AG09319 (cell line): ENCODE measurements at places on chromosomes 7 and 10.

DNA sequence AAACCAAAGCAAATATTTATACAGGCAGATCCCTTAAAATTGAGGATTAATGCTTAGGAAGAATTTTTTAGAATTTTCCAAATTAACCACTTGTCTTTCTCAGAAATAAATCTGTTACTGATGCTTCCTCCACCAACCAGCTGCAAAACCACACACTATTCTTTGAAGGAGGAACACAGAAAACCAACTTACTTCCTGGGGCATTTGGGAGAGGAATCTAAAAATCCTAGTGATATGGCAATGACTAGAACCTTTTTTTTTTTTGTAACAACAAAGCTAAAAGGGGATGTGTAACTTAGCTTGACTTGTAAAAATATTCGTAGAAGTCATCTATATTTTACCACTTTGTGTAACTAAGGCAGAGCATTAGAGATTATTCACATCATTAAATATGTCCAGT is 5.1 kb upstream of the TM9SF3 start:
- no peak for DNase-seq

DNA sequence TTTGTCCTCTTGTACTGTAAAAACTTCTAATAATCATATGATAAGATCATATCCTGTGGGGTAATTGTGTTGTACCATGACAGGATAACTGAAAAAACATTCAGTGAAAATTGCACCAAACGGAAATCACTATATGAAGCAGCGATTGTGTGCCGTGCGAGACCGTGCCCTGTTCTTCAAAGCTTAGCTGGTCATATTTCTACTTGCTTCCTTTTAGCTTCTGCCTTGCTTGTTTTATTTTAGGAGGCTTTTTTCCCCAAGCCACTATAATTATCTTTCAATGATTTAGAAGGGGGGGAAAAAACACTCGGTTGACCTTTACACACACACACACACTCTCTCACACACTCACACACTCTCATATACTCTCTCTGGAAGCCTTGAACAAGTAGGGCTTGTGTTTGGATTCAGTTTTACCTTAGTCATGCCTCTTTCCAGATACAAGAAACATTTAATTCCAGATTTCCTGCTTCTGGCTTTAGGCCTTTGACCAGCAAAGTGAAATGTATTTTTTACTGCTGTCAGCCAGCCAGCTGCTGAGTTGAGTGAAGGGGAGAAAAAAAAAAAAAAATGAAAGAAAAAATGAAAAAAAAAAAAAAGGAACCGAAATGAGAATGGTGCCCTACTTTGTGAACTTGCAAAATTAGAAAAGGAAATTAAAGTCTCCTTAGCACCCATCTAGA is 181.4 kb downstream of the ARID5B start:
- DNase-seq, result no peak

DNA sequence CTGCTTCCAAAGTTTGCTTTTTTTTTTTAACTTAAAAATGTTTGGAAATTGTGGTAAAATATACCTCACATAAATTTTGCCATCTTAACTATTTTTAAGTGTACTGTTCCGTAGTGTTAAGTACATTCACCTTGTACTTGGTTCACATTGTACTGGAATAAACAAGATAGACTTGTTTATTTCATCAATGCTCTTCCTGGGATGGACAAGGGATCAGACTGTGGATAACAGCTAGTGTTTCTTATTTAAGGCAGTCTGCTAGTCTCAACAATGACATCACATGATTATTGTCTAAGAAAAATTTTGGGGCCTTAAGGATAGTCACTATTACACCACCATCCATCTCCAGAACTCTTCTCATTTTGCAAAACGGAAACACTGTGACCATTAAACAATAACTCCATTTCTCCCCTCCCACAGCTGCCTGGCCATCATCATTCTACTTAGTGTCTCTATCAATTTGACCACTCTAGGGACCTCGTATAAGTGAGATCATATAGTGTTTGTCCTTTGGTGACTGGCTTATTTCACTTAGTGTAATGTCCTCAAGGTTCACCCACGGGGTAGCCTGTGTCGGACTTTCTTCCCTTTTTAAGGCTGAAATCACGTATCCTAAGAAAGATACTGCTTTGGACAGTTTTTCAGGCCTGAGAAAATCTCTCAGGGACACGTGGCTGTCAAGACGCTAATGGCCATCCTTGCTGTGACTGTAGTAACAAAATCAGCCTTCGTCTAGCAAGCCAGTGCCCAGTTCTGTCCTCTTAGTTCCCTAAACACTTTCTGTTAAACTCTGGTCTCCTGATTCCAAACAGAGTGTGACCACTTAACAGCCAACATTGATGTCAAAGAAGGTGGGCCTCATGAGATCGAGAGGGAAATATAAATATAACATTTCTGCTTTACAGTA is 305.2 kb downstream of the FRMD4A start:
- no peak for DNase-seq

- DNase-seq, result no peak
These were observed 3.4 kb upstream of the BMPR1A start for GRCh38 chr10:86753051-86753450.

- DNase-seq, result no peak
These were observed 26.3 kb downstream of the ENTPD7 start for GRCh38 chr10:99685597-99685967.

DNA sequence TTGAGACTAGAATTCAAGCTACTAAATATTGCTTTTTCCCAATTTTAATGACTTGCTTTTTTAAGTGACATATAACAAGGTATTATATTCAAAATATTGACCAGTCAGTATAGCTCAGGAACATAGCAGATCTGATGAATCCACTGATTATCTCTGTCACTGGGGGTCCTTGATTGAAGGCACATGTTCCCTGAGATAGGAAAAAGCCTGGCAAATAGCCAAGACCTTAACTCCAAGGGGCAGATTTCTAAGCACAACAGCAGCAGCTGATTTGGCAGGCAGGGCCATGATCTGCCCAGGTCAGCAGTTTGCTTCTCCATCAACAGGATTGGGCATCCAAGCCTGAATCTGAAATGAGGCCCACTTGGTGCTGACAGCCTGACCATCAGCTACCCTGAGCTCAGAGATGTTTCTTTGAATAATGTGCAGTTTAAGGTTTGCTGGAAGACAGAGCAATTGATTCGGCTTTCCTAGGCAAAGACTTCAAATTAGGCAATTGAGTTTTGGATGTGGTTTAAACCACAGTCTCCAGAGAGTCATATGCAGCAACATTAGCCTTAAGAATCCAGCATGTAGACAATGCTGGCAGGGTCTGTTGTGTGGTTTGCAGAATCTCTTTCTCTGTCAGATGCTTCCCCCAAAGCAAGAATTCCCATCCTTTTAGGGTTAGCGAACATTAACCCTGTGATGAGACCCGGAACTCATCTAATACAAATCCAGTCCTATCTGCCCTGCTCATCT is 352.6 kb downstream of the ADRA2A start:
- no peak for DNase-seq

GRCh38 chr7:98557538-98558031 is 59.5 kb upstream of the NPTX2 start:
- DNase-seq, result no peak

GRCh38 chr10:119350502-119351097 is 143.2 kb downstream of the GRK5 start:
- DNase-seq, result no peak

DNA sequence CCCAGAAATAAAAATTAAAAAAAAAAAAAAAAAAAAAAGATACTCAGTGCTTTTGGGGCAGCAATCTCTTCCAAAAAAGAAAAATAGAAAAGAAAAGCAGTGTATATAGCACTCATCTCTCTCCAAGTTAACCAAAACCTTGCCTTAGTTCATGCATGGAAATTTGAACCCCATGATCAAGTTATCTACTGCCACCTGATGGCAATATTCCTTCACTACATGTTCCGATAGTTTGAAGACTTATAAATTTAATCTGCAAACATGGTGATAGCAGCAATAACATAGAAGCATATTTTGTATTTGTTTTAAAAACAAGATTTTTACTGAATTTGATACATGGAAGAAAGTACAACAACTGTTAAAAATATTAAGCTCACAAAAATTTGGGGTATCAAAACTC is 48.6 kb upstream of the SLIT1 start:
- no peak for DNase-seq

- DNase-seq, result no peak
These were observed 499 bp downstream of the GAL3ST4 start for GRCh38 chr7:100167912-100168323.

GRCh38 chr7:73909996-73910395 is 49.0 kb downstream of the TMEM270 start:
- no peak for DNase-seq

- DNase-seq, result no peak
These were observed 17.9 kb upstream of the ITGA8 start for GRCh38 chr10:15737656-15738055.

- DNase-seq, result no peak
These were observed 1125.7 kb downstream of the DNAJB9 start for GRCh38 chr7:109695419-109695818.

DNA sequence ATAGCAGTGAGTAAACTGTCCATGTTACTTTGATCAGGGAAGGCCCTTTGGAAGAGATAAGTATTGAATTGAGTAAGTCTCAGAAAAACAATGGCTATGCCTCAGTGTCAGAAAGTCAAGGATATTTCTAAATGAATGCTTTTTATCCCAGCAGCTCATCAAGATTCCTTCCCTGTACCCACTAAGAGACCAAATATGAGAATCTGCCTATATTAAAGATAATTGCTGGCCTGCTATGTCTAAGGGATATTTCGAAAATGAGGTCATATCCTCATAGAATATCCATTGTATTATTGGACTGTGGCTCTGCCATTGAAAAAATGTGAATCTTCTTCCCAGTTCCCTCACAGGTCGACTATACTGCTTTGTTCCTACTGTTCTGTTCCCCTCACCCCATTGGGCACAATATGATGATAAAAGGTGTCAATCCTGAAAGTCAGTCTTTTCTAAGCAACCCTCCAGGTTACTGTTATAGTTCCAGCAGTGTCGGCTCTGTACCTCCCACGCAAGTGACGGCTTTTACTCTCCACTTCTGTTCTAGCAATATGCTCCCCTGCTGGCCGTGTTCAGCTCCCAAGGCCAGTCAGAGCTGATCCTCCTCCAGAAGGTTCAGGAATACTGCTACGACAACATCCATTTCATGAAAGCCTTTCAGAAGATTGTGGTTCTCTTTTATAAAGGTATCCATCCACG is 51.7 kb downstream of the BZW2 start:
- DNase-seq, result no peak

- DNase-seq, result no peak
These were observed 156.8 kb downstream of the RNF216 start for GRCh38 chr7:5624386-5625365.

DNA sequence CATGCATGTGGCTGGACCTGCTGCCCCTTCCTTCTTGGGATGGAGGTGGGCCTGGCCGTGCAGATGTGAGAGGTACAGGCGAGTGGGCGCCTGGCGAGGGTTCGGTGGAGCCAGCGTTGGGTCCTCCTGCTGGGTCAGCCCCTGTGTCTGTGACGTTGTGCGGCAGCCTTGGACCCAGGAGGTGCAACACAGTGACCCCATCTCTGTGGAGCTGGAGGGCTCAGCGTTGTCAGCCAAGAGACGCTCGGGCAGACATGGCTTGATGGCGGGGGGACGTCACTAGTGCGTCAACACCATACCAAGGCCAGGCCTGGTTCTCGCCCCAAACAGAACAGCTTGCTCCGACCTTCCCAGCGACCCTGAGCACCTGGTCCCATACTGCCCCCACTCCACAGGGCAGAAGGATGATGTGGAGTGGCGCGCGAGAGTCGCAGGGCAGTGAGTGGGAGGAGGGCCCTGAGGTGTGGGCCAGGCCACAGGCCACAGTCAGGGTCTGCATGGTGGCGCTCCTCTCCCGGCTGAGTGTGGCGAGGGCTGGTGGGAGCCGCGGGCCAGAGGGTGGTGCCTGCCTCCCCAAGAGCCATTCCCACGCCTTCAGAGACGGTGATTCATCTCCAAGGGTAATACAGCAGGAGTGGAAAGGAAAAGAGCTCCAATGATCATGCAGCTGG is 184.4 kb downstream of the DNAJB6 start:
- DNase-seq, result no peak

- DNase-seq, result no peak
These were observed 160.7 kb downstream of the DPP6 start for GRCh38 chr7:154212861-154213260.

DNA sequence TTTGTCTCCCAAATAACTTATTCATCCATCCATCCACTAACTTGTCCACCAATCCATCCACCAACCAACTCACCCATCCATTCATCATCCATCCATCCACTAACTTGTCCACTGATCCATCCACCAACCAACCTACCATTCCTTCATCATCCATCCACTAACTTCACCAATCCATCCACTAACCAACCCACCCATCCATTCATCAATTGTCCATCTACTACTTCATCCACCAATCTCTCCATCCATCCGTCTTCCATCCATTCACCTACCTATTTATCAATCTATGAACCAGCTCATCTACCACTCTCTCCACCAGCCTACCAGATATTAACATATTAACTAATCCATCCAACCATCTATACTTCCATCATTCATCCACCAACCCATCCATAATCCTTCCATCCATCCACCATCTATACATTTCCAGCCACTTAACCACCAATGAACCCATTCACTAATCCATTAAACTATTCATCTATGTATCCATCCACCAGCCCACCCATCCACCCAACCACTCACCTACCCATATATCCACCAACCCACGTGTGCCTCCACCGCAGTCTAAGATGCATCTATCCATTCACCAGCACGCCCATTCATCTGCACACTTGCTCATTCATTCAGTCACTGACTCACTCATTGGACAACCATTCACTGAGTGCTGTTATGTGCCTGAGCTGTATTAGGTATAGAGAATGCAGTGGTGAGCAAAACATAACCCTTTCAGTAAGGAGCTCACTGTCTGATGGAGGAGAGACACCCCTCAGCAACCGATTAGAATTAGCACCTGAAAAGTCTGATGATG is 19.8 kb upstream of the TBL2 start:
- DNase-seq, result no peak

- DNase-seq, result no peak
These were observed 303.3 kb upstream of the CDC14C start for GRCh38 chr7:48621076-48621475.

- DNase-seq, result no peak
These were observed 8.0 kb downstream of the RASSF4 start for GRCh38 chr10:44967616-44968015.

GRCh38 chr10:95229724-95230627 is 35.9 kb downstream of the ACSM6 start:
- peak; percentile 79 for DNase-seq

GRCh38 chr7:17206349-17206905 is 92.0 kb upstream of the AHR start:
- DNase-seq, result no peak

- no peak for DNase-seq
These were observed 34.0 kb downstream of the AHCYL2 start for GRCh38 chr7:129258649-129259389.

DNA sequence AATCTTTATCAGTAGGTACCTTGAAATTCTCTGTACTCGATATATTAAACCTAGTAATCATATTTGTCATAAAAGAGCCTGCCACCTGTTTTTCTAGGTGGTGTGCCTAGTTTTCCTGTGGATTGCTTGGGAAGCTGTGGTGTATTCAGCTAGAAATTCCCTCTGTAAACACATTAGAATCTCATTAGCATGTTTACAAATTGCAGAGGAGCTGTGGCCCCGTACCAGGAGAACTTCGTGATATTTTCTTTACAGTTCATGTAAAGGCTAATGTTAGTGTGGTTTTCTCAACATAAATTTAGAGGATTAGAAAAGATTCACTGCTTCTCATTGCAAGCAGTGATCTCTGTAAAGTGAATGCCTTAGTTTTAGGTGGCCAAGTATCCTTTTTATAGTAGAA is 144.7 kb downstream of the CCSER2 start:
- peak; percentile 7 for DNase-seq

- no peak for DNase-seq
These were observed 35.7 kb downstream of the PPP1R3A start for GRCh38 chr7:113883096-113883495.

- DNase-seq, result no peak
These were observed 210.4 kb downstream of the FAM107B start for GRCh38 chr10:14564268-14564744.
